ENCODE measurements at places on chromosomes 7 and 10.

- no peak for DNase-seq
These were observed 33.0 kb upstream of the DIP2C start for GRCh38 chr10:722281-723060.

DNA sequence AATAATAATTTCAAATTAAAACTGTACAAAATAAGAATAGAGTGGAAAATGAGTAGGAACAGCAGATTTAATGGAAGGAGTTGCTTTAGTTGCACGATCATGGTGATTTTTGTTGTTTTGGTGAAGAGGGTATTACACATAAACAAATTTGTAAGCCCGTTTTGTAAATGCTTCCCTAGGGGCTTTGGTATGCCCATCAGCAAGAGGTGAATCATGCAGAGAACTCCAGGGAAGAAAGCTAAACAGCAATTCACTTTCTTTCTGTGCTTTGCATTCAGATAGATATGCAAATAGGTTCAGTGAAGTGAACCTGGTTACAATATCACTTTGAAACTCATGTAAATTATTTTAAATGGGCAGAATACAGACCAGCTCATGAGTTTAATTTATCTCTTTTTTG lies 422.2 kb upstream of the MTPN start:
- DNase-seq: no peak

DNA sequence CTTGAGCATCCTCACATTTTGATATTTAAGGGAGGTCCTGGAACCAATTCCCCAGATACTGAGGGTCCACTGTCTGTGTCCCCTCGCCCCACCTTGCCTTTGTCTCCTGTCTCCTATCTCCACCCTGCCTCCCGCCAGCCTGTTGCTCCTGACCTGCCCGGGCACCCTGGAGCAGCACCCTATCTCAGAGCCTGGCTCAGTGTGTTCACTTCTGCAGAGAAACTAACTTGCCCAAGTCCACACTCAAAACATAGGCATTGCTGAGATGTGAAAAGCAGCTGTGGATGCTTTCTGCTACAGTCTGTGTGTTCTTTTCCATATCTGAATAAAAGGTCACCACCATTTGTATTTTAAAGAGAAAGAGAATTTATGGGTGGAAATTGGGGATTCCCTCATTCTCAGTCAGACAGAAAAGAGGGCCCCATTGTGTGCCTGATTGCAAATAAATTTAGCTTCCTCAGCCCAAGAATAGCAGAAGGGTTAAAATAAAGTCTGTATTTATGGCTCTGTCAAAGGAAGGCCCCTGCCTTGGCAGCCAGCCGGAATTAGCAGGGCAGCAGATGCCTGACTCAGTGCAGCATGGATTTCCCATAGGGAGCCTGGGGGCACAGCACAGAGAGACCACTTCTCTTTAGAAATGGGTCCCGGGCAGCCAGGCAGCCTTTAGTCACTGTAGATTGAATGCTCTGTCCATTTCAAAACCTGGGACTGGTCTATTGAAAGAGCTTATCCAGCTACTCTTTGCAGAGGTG lies 161.3 kb downstream of the EGFR start:
- no peak for DNase-seq

DNA sequence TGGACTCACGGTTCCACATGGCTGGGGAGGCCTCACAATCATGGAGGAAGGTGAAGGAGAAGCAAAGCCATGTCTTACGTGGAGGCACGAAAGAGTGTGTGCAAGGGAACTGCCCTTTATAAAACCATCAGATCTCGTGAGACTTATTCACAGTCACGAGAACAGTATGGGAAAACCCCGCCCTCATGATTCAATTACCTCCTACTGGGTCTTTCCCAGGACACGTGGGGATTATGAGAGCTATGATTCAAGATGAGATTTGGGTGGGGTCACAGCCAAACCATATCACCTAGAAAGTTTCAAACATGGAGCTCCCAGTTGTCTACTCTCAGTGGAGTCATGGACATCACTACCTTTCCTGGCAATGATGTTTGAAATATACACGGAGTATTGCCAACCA lies 49.6 kb downstream of the CYCS start:
- no peak for DNase-seq

DNA sequence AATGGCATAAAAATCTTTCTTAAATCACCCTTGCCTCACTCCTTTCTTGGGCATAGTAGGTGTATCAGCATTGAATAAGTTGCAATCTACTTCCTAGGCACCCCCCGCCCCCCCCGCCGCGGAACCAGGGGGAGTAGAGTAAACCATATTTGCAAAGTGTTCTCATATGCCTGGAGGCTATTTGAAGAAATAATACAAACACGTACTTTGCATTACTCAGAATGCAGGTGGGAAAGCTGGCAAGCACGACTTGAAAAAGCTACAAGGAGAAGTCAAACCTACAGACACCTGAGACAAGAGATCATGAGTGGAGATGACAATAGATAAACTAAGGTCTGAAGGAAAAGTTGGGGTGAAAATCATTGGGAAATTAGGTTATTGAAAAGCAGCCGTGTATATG lies 65.6 kb downstream of the POM121L12 start:
- no peak for DNase-seq

DNA sequence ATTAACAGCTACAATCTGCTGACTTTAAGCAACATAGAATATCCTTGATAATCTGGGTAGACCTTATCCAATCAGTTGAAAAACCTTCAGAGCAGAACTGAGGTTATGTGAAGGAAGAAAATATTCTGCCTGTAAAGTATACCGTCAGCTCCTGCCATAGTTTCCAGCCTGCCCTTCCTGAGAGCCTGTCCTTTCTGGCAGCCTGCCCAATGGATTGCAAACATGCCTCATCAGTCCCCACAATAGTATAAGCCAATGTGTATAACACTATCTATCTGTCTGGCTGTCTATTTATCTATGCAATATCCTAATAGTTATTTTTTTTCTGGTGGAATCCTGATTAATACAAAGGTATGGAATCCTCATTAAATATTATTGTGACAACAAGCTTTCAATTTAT lies 489.2 kb upstream of the KCND2 start:
- DNase-seq: no peak

All from SK-N-DZ (cell line).